ENCODE measurements at places on chromosomes 5 and 9. TPM values are rescaled to one million over a fixed set of nuclear protein-coding genes. Genes with fewer than 3 reads are reported as not detected.

- DNase-seq = no peak
Measured at GRCh38 chr5:158591301-158591863, 508.3 kb downstream of the EBF1 start.

DNA sequence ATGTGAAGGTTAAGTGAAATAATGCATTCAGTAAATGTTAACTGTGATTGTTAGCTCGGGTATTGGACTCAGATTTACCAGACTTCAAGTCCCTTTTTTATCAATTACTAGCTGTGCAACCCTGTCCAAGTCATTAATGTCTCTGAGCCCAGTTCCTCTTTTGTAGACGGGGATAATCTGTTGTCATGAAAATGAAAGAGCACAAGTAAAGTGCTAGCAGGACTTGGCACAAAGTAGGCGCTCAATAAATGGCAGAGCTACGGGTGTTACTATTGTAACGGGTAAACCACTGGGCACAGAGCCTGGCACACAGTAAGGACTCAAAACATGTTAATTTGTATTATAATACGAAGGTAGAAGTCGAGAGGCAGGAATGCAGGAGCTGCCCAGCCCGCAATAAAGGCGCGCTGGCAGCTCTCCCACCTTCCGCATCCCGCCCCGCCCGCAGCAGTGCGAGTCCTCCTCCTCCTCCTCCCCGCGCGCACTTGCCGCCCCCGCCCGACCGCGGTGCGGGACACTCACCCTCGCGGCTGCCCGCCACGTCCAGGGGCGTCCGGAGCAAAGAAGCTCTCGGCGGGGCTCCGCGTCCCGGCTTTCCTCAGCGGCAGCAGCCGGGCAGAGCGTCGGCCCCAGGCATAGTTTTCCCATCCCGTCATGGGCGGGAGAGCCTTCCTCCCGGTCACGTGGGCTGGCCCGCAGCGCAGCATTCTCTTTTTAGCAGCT is at the start of gene C1QTNF2:
Gene C1QTNF2 (minus strand): TSS at position 637 of the 723 bp plus-strand sequence. CDS start 15,615 bp downstream, outside the sequence.
- DNase-seq = peak; percentile 69

DNA sequence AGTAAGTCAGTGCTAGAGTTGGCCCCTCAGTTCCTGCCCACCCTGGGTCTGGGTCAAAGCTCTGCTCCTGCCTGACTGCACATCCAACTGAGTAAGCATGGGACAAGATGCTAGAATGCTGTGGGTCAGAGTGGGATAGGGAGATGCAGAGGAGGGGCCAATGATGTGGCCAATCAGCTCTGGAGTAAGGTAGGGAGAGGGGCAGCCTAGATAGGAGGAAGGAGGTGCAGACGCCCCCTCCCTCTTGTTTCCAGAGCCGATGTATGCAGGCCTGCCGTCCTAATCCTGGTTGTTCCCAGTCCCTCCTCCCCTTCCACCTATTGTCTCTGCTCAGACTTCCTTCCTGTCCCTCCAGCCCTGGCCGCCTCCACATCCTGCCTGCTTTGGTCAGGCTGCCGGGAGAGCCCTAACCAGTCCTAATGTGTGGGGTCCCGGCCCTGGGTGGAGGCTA is 1.3 kb downstream of the ARAP3 start:
- DNase-seq = peak; percentile 61

DNA sequence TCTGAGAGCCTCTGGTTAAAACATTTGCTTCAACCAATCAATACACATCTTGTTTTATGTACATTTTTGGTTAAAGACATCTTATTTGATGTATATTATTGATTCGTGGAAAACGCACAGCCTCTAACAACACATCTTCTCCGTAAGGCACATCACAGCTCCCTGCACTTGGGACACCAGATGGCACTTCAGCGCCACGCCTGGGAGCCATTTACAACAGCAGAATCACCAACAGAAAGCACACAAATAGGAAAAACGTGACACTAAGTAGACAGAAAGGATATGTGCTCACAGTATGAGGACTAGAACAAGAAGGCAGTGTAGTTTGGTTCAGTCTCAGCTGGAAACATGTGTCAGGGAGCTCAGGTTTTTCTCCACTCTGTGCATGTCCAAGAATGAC is 199.7 kb downstream of the ROR2 start:
- DNase-seq = no peak

DNA sequence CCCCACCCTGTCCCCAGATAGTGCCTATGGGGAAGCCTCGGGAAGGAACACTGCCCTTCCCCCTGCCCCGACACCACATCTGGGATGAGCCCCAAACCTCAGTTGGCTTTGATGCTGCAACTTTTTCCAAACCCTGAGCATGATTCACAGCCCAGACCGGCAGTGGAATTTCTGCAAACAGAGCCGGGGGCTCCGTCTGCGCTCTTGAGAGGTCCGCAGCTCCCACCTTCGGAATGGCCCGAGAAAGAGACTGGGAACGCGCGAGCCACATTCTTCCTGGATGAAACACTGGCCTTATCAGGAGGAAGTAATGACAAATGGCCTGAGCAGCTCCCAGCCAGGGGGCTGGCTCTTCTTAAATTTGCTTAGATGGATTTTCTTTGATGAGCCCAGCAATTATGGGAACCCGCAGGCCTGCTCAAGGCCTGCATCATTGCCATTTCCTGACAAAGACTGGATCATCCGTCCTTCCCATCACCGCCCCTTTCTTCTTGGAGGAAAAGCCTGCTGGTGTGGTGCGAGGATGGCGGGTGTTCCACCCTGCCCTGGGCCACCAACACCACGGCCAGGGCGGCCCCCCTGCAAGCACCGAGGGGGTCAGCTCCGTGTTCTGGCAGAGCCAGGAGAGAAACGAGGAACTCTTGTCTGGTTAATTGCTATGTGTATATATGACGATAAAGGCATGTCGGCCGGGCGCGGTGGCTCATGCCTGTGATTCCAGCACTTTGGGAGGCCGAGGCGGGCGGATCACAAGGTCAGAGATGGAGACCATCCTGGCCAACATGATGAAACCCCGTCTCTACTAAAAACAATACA is 38.8 kb upstream of the COL5A1 start:
- DNase-seq = peak; percentile 64

DNA sequence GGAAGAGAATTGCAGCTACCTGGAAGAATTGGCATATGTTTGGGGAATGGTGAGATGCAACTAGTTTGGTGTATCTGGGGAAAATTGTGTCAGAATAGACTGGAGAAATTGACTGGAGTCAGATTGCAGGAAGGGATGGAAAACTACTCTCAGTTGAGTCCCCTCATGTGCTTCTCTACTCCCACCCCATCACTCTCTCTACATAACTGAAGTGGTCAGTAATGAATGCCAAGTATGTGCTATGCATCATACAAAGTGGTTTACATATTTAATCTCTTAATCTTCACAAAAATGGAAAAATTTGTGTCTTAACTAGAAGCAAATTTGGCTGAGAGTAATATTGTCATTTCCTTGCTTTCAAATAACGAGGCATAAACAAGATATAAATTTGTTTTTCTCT is 146.4 kb upstream of the TNC start:
- no peak for DNase-seq

- no peak for DNase-seq
Measured at GRCh38 chr9:3949744-3950143, 350.1 kb downstream of the GLIS3 start.

GRCh38 chr9:92616199-92616641 is 53.7 kb downstream of the IPPK start:
- no peak for DNase-seq

GRCh38 chr9:89958086-89958485 is 353.3 kb downstream of the GADD45G start:
- no peak for DNase-seq

- DNase-seq = no peak
Measured at GRCh38 chr5:6910950-6911349, 197.7 kb downstream of the TENT4A start.

DNA sequence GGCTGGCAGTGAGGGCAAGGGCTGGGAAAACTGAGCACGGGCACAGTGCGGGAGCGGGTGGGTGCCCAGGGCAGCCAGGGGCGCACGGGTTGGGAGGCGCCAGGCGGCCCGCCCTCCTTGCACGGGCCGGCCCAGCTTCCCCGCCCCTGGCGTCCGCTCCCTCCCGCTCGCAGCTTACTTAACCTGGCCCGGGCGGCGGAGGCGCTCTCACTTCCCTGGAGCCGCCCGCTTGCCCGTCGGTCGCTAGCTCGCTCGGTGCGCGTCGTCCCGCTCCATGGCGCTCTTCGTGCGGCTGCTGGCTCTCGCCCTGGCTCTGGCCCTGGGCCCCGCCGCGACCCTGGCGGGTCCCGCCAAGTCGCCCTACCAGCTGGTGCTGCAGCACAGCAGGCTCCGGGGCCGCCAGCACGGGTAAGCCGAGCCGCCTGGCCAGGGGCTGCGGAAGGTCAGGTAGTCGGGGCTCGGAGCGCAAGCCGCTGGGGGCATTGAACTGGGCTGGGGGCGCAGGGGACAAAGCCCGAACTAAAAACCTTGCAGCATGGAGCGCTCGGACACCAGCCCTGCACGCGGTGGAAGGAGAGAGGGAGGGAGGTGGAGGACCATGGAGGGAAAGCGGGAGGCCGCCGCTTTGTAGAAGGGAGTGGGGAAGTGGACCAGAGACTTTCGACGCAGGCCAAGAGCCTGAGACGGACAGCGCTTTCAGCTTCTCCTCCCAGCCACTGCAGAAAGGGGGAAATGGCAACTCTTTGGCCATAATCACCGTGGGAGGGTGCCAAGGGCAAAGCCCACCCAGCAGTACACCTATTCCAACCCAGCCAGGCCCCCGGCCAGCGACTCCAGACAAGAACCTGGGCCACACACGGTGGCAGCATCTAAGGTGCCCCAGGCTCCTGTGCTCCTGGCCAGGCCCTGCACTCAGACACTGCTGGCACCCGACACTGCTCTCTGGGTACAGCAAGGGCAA is at the start of gene TGFBI:
Gene TGFBI (plus strand): TSS at position 207 of the 961 bp plus-strand sequence. CDS start 68 bp downstream, at position 275.
- peak; percentile 83 for DNase-seq

ADGRD2 gene
- total RNA-seq = 0.29 TPM

IL33 gene
- 49.7 TPM for total RNA-seq

STPG3 gene
- not detected for total RNA-seq

HMGCS1 gene
- total RNA-seq = 131 TPM

PTPN3 gene
- total RNA-seq = 36.4 TPM
